NCI-H2081 treated with DMSO at 0.1 percent for 48 hours (cell line): ENCODE measurements at places on chromosomes 4 and X.
A peak's percentile ranks its signal among the peaks of the same experiment; 100 is the strongest.

- no peak for DNase-seq
Measured at GRCh38 chr4:168208957-168209614, 109.5 kb downstream of the DDX60 start.

- no peak for DNase-seq
Measured at GRCh38 chr4:75997081-75997480, 6.3 kb upstream of the SDAD1 start.

- no peak for DNase-seq
Measured at GRCh38 chr4:120517966-120518365, 404.6 kb downstream of the PRDM5 start.

- no peak for DNase-seq
Measured at GRCh38 chr4:139975830-139976272, 178.1 kb downstream of the MAML3 start.

GRCh38 chr4:102390438-102390837 is 45.2 kb upstream of the SLC39A8 start:
- no peak for DNase-seq

GRCh38 chr4:65893957-65894755 is 223.9 kb upstream of the EPHA5 start:
- no peak for DNase-seq

DNA sequence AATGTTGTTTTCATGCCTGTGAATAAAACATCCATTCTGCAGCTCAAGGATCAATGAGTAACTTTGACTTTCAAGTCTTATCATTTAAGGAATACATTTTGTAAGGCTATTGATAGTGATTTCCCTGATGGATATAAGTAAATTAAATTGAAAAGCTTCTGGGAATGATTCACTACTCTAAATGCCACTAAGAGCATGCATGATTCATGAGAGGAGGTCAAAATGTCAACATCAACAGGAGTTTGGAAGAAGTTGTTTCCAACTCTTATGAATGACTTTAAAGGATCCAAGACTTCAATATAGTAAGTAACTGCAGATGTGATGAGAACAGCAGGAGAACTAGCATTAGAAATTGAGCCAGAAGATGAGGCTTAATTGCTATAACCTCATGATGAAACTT is 1487.3 kb downstream of the PCDH7 start:
- DNase-seq = no peak

- no peak for DNase-seq
Measured at GRCh38 chrX:101483705-101484104, 1.6 kb upstream of the ARMCX4 start.

GRCh38 chr4:139984471-139984870 is 169.5 kb downstream of the MAML3 start:
- no peak for DNase-seq

- DNase-seq = no peak
Measured at GRCh38 chr4:82515705-82516104, 46.1 kb downstream of the TMEM150C start.

DNA sequence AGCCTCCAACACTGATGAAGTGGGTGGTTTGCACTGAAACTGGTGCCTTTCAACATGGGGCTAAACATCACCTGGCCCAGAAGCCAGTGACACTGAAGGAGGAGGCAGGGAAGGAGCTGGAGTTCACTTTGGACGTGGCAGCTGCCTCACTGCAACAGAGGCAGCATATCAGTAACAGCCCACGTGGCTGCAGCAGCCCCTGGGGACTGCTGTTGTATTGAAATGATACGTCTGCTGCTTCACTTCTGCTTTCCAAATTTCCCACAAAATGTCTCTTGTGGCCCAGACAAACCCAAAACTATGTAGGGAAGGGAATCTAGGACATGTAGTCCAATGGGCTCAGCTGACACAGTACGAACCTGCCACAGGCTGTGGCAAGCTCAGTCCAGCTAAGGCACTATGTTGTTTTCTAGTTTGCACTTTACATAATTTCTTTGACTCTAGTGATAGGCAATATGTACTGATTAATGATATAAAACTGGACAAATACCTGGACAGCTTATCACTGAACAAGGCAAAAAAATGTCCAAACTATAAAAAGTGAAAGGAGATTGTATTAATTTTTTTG is 84.7 kb upstream of the RAPGEF2 start:
- no peak for DNase-seq

- DNase-seq = no peak
Measured at GRCh38 chr4:22842360-22843018, 149.8 kb downstream of the GBA3 start.

- no peak for DNase-seq
Measured at GRCh38 chr4:81165861-81166430, 49.1 kb downstream of the PRKG2 start.

GRCh38 chr4:40719008-40719623 is 30.6 kb upstream of the NSUN7 start:
- DNase-seq = peak; percentile 60

DNA sequence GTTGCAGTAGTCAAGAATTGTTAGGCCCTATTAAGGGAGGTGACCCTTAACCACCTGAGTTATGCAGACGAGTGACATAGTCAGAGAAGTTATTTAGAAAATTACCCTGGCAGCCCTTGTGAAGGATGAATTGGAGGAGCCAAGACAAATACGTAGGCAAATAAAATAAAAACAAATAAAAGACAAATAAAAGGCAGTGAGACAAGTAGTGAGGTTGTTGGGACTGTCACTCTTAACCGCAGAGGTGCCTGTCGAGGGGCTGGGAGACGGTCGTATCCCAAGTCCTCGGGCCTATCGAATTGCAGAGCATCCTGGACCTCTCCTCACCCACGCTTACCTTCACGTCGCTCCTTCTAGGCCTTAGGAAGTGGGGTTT is 58.0 kb upstream of the ZC4H2 start:
- no peak for DNase-seq

GRCh38 chr4:17120761-17121160 is 222.3 kb upstream of the LDB2 start:
- DNase-seq = no peak

- no peak for DNase-seq
Measured at GRCh38 chr4:95219109-95219508, 329.7 kb downstream of the UNC5C start.

GRCh38 chr4:82640540-82640939 is 78.8 kb upstream of the TMEM150C start:
- DNase-seq = no peak

GRCh38 chr4:71369536-71369935 is 30.7 kb downstream of the SLC4A4 start:
- DNase-seq = no peak

DNA sequence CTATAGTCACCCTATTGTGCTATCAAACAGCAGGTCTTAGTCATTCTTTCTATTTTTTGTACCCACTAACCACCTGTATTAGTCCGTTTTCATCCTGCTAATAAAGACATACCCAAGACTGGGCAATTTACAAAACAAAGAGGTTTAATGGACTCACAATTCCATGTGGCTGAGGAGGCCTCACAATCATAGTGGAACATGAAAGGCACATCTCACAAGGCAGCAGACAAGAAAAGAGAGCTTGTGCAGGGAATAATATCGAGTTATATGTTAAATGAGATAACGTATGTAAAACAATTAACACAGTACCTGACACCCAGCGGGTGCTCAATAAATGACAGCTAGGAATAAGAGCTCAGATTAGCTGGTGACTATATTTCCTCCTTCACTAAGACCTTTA is 88.1 kb upstream of the WDR44 start:
- no peak for DNase-seq

- no peak for DNase-seq
Measured at GRCh38 chr4:139014371-139015268, 961 bp upstream of the NOCT start.

DNA sequence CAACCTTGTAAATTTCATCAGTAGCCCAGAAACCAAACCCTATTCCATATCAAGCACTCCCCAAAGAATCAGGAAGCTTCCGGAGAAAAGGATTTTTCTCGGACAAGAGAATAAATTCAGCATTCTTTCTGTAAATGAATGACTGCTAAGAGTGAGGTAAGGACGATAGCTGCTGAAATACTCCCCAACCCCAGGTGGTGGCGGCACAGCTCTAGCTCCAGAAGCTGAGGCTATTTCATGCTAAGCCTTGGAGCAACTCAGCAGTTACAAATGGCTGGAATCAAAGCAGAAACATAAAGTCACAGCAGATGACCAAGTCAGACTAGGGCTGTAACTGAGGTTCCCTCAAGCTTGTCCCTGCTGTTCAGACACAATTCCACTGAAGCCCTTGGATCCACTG is 13.9 kb upstream of the PCDH19 start:
- DNase-seq = no peak

- DNase-seq = no peak
Measured at GRCh38 chrX:17697191-17697590, 40.1 kb upstream of the SCML1 start.

- DNase-seq = no peak
Measured at GRCh38 chr4:15368856-15369255, 59.0 kb upstream of the C1QTNF7 start.

DNA sequence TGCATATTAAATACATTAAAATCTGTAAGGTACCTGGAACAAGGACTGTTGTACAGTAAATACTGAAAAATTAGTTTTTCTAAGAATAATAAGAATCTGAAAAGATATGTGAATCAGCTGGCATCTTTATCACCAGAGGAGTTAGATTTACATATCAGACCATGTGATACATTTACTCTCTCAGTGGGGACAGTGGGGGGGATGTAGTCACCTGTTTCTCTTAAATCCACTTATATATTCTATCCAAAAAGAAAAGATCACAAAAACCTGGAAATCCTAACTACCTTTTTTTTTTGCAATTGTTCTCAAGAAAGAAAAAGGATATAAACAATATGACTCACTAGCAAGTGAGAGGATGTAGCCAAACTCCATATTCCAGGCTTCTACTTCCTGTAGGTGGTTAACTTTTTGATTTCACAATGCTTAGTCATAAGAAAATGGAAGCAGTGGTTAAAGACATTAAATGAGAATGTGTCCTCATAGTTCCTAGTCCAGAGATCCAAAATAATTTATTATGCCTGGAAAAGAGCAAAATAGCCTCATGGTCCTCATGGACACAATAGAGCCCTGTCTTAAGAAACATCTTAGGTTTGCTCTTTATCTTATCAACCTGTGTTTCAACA is 22.5 kb upstream of the MYOZ2 start:
- no peak for DNase-seq

GRCh38 chrX:84909151-84909550 is 94.5 kb upstream of the APOOL start:
- no peak for DNase-seq
